ENCODE measurements at places on chromosomes 16 and 17.

DNA sequence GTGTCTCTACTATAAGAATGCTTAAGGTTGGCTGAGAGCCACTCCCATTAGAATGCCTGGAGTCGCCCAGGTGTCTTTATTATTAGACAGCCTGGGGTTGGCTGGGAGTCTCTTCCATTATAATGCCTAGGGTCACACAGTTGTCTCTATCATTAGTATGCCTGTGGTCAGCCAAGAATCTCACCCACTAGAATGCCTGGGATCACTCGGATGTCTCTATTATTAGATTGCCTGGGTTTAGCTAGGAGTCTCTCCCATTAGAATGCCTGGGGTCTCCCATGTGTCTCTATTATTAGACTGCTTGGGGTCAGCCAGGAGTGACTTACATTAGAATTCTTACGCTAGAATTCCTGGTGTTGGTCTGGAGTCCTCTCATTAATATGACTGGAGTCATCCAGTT is 2255.3 kb downstream of the TP53TG3F start:
- DNase-seq = no peak

- DNase-seq = no peak
Observed at GRCh38 chr17:68657576-68657975, 56.4 kb upstream of the FAM20A start.

DNA sequence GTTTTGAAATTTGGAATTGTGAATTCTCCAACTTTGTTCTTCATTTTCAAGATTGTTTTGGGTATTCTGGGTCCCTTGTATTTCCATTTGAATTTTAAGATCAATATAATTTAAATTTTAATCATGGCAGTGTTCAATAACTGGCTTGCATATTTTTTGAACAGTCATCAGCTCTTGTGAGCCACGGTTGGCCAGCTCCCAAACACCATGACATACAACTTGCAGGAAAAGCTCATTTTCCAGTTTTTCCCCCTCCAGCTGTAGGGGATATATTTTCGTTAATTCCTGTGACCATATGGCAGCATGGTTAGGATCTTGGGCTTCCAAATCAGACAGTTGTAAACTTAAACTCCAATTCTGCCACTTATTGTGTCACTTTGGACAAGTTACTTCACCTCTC is 690.1 kb downstream of the WWOX start:
- no peak for DNase-seq

DNA sequence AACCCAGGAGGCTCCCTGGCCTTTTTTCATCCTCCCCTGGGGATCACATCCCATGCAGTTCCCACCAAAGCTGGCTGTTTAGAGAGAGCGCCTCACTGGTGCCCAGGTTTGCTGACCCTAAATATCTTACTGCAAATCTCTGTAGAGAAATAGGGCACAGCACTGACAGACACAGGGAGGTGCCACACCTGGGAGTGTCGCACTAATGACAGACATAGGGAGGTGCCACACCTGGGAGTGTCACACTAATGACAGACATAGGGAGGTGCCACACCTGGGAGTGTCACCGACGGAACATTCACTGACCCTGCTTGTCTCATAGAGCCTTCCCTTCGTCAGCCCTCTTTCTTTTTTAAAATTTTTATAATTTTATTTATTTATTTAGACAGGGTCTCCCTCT is 25.6 kb downstream of the UNK start:
- DNase-seq = no peak

DNA sequence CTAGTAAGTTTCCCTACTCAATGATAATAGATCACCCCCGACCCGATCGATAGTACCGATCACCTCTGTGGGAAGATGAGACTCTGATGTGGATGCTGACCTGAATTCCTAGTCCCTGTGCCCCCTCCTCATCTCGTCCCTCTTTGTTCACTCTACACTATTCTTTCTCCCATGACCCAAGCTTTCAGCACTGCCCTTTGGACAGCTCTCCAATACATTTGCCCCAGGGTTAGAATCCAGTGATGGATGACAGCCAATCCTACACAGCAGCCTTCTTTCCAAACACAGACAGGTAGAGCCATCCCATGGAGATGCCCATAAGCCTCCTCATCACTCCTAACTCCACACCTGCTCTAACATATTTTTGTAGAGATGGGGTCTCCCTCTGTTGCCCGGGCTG is 141.1 kb downstream of the GSG1L start:
- DNase-seq = no peak

GRCh38 chr17:17752821-17753321 is 71.6 kb downstream of the RAI1 start:
- DNase-seq = no peak

GRCh38 chr16:1707193-1707790 is 1.3 kb downstream of the MAPK8IP3 start:
- peak; percentile 44 for DNase-seq

DNA sequence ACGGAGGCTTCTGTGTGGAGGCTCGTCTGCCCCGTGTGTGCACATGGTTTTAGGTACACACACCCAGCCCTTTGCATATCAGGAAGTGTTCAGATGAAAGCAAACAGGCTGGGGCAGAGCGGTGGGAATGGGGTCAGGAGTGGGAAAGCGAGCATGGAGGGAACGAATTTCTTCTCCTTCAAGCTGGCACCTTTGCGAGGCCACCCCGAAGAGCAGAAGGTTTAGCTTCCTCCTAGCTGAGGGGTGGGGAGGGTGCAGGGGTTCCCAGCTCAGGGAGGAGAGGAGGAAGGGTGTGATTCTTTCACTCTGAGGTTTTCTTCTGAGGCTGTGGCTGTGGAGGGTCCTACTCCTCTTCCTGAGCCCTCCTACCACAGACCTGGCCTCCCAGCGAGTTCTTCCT is 83.6 kb downstream of the ABR start:
- DNase-seq = no peak

DNA sequence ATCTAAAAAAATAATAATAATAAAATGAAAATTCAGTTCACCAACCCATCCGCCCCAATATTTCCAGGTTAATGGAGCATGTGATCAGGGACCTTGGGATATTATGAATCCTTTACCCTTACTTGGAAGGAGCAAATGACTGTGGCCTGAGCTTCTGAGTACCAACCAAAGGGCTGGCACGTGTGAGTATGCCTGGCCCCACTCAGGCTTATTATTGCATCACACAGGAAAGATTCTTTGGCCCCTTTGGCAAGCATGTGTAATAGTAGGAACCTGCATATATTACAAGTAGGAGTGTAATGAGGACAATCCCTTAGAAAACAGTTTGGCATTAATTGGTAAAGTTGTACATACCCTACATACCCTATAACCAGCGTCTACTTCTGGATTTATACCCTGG is 7.2 kb upstream of the C17orf78 start:
- peak; percentile 24 for DNase-seq
